ENCODE measurements at places on chromosomes 16 and 17.

DNA sequence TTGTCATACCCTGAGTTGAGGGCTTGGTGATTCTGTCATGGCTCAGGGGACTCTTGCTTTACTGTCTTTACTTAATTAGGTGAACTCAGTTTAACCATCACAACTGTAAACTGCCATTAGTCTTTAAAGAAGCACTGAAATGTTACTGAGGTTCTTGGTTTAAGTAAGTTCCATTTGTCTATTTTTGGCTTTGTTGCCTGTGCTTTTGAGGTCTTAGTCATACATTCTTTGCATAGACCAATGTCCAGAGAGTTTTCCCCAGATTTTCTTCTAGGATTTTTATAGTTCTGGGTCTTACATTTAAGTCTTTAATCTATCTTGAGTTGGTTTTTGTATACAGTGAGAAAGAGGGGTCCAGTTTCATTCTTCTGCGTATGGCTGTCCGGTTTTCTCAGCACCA lies 137.5 kb downstream of the SOCS1 start:
- no peak for ATAC-seq

DNA sequence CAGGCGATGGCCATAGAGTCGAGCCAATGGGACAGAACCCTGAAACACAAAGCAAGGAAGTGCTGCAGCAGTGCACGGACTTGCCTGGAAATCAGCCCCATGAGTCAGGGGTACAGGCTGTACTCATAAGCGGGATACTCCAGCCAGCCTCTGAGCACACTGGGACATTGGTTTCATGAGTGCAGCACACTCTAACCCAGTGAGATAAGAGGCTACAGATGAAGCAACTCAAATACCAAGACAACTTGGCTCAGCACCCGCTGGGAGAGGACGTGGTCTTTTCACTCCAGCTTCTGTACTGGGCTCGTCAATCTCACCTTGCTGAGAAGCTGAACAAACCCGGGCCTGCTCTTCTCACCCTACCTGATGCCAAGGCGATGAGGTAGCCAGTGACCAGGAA lies 98.2 kb downstream of the AXIN2 start:
- ATAC-seq, result no peak

DNA sequence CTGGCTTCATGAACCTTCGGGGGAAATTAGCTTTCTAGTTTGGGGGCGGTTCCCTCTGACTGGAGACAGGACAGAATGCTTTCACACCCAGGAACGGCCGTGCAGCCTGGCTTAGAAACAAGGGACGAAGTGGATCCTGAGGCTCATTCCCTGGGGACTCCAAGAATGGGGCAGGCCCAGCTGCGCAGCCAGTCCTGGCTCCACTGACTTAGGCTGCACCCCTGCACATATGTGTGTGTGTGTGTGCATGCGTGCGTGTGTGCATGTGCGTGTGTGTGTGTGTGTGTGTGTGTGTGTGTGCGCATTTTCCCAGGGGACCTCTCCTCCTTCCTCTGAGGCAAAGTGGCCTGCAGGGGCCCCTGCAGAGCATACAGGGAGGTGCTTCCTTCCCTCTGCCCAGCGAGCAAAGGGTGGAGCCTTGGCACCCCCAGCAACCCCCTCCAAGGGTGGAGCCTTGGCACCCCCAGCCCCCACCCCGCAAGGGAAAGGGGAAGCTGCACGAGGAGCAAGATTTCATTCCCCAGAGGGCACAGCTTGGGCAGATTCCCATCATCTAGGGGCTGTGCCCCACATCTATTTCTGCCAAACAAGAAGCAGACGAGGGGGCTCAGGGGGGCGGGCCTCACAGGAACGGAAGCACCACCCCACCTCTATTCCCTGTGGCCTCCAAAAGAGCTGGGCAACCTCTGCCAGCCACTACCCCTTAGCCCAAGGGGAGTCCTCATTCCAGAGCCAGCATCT lies 97.6 kb upstream of the CBX4 start:
- no peak for ATAC-seq

- no peak for ATAC-seq
Observed at GRCh38 chr16:66598111-66598510, 6.4 kb upstream of the CMTM3 start.

GRCh38 chr17:82845163-82845807 lies 5.5 kb upstream of the ZNF750 start:
- no peak for ATAC-seq

GRCh38 chr16:46808997-46809396 lies 22.0 kb downstream of the C16orf87 start:
- no peak for ATAC-seq

GRCh38 chr17:39863918-39864746 lies at the start of gene IKZF3:
Gene IKZF3, minus strand, starts transcription at chr17:39864312. Its CDS starts 186 bp downstream, at chr17:39864126.
- peak; percentile 63 for ATAC-seq

DNA sequence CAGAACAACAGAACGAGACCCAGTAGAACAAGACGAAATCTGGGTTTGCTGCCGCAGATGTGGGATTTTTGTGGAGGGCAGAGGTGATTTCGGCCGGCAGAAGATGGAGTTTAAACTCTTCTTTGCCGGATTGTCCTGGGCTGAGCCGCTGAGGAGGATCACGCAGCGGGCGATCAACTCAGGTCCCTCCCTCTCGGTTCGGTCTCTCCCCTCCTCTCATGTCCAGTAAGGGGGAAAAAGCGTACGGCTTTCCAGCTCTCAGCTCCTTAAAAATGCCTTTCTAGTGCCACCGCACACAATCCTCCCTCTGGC lies 2.5 kb downstream of the PHF12 start:
- ATAC-seq, result no peak

DNA sequence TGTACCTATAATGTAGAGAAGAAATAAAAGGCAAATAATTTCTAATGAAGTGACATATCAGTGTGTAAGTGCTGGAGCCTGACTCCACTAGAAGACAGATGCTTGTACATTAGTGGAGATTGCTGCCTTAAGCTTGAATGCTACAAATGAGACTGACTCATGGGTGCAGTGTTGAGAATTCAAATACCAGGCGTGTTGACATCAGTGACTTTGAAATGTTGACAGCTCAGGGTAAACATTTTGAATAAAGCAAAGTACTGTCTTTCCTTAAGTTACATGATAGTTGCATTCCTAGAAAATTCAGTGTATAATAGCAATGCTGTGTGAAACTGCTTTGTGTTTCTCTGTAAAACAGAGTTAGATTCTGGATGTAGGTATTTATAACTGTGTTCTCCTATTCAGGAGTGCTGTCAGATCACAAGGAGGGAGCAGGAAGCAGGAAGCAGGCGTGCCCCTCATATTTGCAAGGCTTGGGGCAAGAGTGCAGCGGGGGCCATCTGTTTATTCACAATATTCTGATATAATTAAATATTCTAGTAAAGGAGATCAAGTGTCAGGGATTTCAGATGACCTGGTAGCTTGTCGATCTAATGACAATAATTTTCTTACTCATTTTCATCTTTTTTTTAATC lies 119.0 kb downstream of the SPECC1 start:
- ATAC-seq, result no peak

DNA sequence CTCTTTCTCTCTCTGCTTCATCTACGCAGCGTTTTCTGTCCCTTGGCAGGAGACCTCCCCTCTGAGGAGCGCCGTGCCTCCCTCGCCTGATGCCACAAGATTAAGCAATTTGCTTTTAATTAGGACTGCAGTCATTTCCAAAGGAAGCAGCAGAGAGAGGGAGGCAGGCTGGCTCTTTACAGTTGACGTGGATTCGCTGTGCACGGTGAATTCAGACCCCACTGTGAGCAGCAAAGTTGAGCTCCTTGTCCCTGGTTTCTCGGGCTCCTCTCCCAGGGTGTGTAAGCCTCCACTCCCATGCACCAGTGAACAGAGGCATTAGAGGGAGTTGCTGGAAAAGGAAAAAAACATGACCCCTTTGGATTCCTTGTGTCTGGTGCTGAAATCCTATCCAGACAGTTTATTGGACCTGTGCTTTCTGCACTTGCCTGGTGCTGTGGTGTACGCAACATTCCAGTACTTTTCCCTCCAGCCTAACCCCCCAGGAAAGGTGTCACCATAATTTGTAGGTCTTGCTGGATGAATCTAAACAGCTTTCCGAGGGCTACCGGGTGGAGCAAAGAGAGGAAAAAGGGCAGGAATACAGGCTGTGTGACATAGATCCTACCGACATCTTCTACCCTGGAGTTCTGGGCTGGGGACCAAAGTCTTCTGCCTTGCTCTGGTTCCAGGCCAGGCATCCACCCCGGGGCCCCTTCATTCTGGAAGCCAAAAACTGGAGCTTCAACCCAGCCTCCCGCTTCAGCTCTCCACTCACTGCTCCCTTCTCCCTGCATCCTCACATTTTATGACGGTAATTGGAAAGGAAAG lies 171.0 kb downstream of the MAF start:
- no peak for ATAC-seq

DNA sequence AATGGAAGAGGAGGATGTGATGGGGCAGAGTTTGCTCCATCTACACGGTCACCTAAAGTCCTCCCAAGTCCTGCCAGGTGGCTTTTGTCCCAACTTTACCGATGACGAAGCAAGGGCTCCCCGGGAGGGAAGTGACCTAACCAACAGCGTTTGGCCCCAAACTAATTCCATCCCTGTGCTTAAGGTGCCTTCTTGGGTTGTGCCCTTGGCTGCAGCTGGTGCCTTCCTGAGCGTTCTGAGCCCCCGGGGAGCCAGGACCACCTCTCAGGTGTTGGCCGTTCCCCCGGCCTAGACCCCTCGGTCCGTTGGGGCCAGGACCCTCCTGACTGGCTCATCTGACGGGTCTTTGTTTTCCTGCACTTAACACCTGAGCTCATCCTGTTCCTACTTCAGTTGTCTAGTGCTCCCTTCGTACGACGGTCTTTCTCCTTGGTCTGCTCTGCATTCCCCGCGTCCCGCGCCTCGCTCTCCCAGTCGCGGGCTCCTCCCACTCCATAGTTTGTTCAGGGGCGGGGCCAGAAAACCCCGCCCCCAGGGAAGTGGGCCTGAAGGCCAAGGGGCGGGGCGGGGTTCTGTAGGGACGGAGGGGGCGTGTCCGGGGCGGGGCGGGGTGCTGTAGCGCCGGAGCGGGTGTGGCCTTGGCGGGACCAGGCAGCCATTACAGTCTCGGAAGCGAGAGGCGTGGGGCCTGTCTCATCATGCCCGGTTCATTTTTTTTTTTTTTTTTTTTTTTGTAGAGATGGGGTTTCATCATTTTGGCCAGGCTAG lies 822 bp upstream of the ZSCAN10 start:
- ATAC-seq, result peak; percentile 91

GRCh38 chr17:63601439-63602371 lies 1.0 kb downstream of the TACO1 start:
- peak; percentile 12 for ATAC-seq

DNA sequence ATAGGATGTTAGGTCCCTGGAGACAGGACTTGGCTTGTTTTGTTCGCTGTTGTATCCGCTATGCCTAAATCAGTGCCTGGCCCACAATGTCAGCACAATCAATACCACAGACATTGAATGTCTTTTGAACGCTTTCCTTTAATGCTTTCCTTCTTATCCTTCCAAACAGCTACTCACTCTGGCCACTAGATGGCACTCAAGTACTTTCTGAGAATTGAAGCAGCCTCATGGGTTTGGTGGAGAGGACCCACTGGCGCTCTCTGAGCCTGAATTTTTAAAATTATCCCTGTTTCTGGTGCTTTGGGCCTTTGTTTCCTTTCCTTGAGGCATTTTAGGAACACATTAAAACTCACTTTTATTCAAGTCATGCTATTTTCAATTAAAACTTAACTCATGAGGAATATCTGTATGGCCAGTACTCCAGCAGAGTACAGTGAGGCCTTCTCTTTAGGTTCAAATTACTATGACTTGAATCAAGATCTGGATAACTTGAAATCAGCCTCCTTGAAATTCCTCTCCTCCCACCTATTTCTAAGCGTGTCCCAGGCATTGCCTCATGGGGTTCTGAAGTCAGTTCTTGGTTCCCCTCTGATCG lies 3.2 kb upstream of the NLRP1 start:
- peak; percentile 57 for ATAC-seq

DNA sequence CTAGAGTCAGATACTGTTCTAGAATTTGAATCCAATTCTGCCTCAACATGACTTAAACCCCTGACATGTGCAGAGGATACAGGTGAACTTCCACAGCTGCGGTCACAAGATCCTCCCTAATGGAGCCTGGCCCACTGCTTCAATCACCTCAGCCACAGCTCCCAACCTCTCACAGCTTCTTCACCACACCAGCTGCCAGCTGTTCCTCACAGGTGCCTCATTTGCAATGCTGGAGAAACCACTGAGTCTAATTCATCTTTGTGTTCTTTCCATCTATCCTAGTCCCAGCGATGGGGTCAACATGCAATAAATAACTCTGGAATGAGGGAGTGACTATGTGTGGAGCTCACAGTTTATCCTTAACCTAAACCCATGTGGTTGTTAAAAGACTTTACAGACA lies 72.0 kb upstream of the MAF start:
- no peak for ATAC-seq

GRCh38 chr16:68355447-68356248 lies 44.8 kb downstream of the PRMT7 start:
- ATAC-seq, result no peak

GRCh38 chr16:75258807-75259141 lies 7.3 kb upstream of the BCAR1 start:
- ATAC-seq, result no peak

GRCh38 chr16:30541502-30542329 lies 7.1 kb upstream of the ZNF747 start:
- ATAC-seq, result peak; percentile 79

All from SK-N-SH treated with all-trans-retinoic acid at 6 μM for 48 hours (cell line).